Activated T-cell treated with anti-CD3 and anti-CD28 coated beads, Interleukin-2, amount 50 U/mL, for 1 hour (primary cell): ENCODE measurements at places on chromosomes 1 and 21.

- no peak for DNase-seq
Observed at GRCh38 chr1:207871117-207871649, 39.7 kb downstream of the CD34 start.

DNA sequence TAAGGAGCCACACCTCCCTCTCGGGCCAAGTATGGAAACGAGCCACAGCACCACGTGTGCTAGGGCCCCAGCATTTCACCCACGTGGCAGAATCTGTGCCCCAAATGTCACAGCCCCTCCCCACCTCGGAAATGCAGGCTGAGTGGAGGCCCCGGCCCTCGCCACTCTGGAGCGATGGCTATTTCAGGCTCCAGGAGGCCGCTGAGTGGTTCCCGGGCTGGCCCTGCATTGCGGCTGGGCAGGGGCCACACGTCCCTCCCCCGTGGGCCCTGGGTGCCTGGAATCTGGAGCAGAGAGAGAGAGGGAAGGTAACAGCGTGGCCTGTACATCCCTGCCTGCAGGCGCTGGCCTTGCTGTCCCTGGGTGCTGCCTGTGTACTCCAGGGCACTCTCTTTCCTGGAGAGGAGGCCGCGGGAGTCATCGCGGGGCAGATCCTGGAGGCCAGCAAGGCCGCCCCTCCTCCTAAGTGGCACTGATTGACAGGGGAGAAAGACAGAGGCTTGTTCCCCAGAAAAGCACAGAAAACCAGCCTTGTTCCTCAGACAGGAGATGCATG lies 68.0 kb upstream of the TRAPPC10 start:
- no peak for DNase-seq

DNA sequence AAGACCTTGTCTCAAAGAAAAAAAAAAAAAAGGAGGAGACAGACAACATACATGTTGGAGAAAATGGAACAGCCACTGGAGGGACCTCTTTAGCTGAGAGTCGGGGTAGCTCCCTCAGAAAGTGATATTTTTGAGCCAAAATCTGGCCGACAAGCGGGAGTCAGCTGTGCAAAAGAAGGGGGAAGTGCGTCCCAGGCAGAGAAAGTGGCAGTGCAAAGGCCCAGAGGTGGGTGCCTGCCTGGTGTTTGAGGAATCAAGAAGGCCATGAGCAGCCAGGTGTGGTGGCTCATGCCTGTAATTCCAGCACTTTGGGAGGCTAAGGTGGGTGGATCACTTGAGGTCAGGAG lies 6.1 kb upstream of the CROCC start:
- DNase-seq = peak; percentile 17

DNA sequence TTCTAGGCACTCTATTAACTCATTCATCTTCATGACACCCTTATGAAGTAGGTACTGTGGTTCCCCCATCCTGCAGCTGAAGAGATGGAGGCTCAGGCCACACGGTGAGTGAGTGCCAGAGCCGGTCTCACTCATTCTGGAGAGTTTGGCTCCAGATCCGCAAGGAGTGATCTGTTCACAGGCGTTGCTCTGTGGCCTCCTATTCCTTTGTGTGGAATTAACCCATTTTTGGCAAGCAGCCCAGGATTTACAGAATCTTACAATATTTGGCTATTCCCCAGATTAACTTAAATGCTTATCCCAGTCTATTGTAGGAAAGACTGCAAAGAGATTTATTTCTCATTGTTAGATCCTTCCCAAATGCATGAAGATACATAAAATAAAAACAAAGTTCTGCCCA lies 29.6 kb downstream of the KIAA0040 start:
- DNase-seq = no peak

- DNase-seq = peak; percentile 40
Observed at GRCh38 chr1:201020721-201021629, 2.5 kb downstream of the KIF21B start.

- DNase-seq = no peak
Observed at GRCh38 chr1:228353601-228354371, 52.8 kb downstream of the TRIM11 start.

GRCh38 chr1:109942434-109942833 lies 31.8 kb downstream of the CSF1 start:
- DNase-seq = no peak

- DNase-seq = no peak
Observed at GRCh38 chr1:12169442-12170135, 2.8 kb downstream of the TNFRSF1B start.

DNA sequence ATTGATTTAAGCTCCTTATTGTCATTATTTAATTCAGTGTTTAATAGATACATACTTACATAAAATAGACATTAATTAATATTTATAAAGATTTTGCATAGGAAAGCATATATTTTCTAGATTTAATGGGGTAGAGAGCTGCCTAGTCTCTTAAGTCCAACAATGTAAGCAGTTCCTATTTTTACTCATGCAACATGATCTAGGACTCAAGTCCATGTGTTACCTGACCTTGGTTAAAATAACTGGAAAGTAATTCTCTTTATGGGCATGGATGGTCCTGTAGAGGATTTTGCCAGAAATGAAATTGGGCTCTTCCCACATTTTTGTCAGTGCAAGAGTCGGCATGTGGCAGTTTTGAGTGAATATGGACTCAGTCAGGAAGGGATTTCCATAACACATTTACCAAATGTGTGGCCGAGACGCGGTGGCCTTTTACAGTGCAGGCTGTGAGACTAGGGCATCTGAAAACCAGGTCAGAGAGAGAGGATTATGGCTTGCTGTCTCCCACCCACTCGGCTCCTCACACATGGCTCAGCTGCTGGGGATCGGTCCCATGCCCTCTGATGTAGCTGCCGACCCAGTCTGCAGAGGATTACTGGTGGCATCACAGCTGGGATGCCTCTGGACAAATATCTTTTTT lies 6.2 kb upstream of the KIF1B start:
- DNase-seq = no peak

DNA sequence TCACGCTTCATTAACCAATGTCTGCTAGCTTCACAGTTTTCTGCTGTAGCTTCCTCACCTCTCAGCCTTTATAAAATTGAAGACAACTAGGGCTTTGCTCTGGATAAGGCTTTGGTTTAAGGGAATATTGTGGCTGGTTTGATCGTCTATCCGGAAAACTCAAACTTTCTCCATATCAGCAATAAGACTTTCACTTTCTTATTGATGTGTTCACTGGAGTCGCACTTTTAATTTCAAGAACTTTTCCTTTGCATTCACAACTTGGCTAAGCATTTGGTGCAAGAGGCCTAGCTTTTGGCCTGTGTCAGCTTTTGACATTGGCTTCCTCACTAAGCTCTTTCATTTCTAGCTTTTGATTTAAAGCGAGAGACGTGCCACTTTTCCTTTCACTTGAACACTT lies 12.9 kb downstream of the COA6 start:
- no peak for DNase-seq

DNA sequence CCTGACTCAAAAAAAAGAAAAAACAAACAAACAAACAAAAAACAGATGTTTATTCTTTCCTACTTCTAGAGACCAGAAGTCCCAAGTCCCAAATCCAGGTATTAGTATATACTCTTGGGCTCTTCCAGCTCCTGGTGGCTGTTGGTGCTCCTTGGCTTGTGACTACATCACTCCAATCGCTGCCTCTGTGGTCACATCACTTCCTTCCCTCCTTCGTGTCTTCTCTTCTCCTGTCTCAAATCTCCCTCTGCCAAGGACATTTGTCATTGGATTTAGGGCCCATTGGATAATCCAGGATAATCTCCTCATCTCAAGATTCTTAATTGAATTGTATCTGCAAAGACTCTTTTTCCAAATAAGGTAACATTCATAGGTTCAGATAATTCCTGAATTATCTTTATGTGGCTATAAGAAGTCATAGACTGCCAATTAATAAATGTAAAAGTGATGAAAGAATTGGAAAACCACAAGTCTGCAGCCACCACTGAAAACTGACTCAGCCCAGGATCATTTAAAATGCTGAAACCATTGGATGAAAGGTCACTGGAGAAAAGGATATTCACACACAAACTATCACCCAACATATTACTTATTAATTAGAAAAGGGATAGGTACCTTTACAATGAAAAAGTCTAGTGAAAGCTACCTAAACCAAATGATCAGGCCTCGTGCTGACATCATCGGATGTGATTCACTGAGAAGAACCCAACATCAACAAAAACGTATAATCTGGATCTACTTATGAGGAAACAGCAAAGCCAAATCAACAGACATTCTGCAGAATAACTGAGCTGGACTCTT lies 67.1 kb downstream of the ZNF281 start:
- DNase-seq = no peak

DNA sequence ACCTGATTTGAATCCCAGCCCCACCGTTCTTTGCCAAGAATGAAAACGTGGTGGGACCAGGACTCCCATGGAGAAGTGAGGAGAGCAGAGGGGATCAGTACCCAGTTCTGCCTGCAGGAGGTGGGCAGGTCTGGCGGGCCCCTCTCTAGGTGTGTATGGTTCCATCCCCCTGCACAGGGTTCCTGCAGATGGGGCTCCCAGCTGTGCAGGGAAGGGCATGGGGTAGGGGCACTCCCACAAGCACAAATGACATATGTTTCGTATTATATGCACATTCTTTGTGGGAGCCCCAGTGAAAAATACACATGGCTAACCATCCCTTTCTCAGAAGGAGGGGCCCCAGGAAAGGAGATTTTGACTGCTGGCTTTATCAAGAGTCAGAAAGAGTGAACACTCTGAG lies 144.6 kb downstream of the PLPP3 start:
- no peak for DNase-seq

DNA sequence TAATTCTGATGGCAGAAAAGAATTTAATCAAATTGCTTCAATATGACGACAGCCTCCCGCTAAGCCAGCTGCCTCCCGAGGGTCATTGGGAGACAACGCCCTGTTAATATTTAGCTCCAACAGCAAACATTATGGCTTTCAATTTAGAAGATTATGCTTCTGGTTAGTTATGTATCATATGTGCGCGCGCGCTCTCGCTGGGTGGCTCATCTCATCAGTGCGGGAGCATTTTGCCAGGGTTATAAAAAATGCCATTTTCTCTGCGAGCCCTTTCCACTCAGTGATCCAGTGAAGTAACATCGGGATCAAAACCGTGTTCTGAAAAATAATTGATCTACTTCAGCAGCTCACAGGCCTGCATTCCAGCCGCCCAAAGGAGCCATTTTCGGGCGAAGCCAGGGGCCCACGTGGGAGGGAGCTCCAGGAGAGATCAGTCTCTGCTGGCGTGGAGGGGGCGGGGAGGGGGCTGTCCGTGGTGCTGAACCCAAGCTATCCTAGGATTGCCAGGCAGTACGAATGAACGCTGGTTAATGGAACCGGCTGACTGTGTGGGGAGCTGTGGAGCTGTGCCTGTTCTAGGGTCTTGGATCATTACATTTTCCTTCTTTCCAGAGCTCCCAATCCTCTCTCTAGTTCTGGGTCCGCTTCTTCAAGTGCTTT lies 219.1 kb upstream of the ZC3H12A start:
- no peak for DNase-seq

- DNase-seq = no peak
Observed at GRCh38 chr1:53568540-53568939, 109.3 kb downstream of the DMRTB1 start.

GRCh38 chr1:89708751-89709375 lies 75.9 kb downstream of the LRRC8C start:
- no peak for DNase-seq

GRCh38 chr1:192066202-192066601 lies 92.1 kb upstream of the RGS18 start:
- no peak for DNase-seq

DNA sequence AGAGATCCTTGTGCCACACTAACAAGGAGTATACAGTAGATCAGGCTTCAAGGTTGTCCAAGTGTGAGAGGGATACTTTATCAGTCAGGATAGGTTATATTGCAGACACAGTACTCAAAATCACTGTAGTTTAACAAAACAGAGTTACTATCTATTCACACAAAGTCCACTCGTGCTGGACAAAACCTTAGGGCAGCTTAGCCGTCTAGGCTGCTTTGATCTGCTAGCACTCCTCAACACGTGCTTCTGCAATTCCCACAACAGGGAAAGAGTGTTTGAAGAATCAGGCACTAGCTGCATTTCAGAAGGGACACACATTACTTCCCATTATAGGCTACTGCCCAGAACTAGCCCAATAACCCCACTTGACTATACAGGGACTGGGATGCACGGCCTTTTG lies 39.5 kb downstream of the MEF2D start:
- DNase-seq = peak; percentile 11

DNA sequence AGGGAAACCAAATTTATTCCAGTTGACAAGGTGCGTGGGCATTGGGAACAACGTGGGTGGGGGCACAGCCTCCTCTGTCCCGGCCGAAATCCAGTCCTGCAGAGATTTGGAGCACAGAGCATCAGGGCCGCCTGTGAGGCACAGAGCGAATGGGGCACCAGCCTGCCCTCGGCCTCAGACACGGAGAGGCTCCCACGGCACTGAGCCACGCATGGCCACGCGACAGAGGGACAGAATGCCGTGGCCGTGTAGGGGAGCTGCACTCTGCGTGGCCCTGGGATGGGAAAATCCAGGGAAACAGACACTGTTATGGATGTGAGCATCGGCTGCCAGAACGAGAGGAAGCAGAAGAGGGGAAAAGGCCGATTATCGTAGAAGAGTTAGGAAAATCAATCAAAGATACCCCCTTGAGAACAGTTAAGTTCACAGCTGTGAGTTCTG lies 13.5 kb upstream of the C1orf159 start:
- DNase-seq = no peak

- no peak for DNase-seq
Observed at GRCh38 chr1:8377271-8377981, 59.5 kb downstream of the SLC45A1 start.

DNA sequence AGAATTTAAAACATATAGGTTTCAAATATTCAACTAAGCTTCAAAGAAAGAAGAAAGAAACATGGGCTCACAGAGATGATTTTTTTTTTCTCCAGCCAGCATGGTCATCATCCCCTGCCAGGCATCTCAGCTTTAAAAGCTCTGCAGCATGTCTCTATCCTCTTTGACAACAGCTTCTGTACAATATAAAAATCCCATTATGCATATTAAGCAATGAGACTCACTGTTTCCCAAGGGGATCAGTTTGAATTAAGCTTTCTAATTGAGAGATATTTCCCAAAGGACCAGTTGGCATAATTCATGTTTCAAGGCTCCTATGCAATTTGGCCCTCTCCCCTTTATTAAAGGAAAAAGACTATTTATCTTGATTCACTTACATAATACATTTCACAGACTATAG lies 220.3 kb downstream of the GRIK1 start:
- no peak for DNase-seq

DNA sequence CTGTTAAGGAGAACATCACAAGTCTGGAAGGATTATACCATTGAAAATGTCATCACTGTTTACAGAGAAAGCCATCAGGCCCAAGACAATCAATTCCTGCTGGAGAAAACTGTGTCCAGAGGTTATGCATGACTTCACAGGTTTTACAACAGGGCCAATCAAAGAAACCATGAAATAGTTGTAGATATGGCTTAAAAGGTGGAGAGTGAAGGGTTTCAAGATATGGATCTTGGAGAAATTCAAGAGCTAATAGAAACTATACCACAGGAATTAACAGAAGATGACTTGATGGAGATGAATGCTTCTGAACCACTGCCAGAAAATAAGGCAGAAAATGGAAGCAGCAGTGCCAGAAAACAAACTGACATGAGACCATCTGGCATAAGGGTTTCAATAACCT lies 30.2 kb downstream of the USP1 start:
- DNase-seq = no peak

GRCh38 chr1:116483481-116484309 lies 87.1 kb downstream of the CD58 start:
- no peak for DNase-seq

GRCh38 chr21:27366036-27366435 lies 399.1 kb upstream of the ADAMTS5 start:
- no peak for DNase-seq

- no peak for DNase-seq
Observed at GRCh38 chr1:193062698-193063463, 3.5 kb downstream of the RO60 start.

GRCh38 chr1:7247791-7248548 lies 462.7 kb downstream of the CAMTA1 start:
- no peak for DNase-seq

GRCh38 chr1:100322436-100323211 lies 29.7 kb upstream of the CDC14A start:
- DNase-seq = no peak
